ENCODE measurements at places on chromosomes 12 and 14. TPM values are rescaled to one million over a fixed set of nuclear protein-coding genes. Genes with fewer than 3 reads are reported as not detected.

Gene SIX4
- 2.3 TPM for polyA plus RNA-seq

DNA sequence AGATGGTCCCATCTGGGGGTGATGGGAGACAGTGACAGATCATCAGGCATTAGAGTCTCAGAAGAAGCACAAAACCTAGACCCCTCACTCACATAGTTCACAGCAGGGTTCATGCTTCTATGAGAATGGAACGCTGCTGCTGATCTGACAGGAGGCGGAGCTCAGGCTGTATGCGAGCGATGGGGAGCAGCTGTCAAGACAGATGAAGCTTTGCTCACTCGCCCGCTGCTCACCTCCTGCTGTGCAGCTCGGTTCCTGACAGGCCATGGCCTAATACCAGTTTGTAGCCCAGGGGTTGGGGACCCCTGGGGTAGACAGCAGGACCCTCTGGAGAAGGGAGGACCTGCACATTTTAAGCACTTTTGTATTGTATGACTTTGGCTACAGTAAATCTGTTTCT lies 111.2 kb downstream of the LGMN start:
- H3K4me3 ChIP-seq, result no peak overlapping the region
- no peaks in the 10 kb centered on the region for H3K27me3 ChIP-seq
- DNase-seq, result no peak
- peaks cover 30% of the 10 kb centered on the region for H3K36me3 ChIP-seq
- no peak overlapping the region for H3K27ac ChIP-seq

DNA sequence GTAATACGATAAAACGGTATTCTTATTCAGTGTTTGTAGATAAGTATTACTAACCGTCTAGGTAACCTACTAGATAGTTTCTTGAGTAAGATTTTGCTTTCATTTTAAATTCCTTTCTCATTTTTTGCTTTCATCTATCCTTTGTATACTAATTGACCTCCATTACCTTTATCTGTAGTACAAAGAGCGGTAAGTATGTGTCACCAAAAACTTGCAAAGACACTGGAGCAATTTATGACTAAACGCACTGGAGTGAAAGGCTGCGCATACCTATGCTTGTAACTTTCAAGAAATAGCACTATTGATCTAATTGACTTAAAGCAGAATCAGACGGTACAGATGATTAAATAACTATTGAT lies 1.7 kb downstream of the ARHGAP5 start:
- DNase-seq, result no peak
- peaks cover 5% of the 10 kb centered on the region for H3K4me1 ChIP-seq
- no peak overlapping the region for H3K27ac ChIP-seq
- H3K36me3 ChIP-seq, result no peaks in the 10 kb centered on the region

GRCh38 chr12:61161961-61162360 lies 1098.2 kb upstream of the USP15 start:
- no peak for DNase-seq
- no peak overlapping the region for H3K27ac ChIP-seq
- no peak overlapping the region for H3K4me3 ChIP-seq
- no peaks in the 10 kb centered on the region for H3K36me3 ChIP-seq

GRCh38 chr12:62839869-62840660 lies 94.9 kb downstream of the PPM1H start:
- DNase-seq, result no peak
- H3K27me3 ChIP-seq, result no peaks in the 10 kb centered on the region
- no peaks in the 10 kb centered on the region for H3K4me1 ChIP-seq
- no peak overlapping the region for H3K27ac ChIP-seq
- no peak overlapping the region for H3K4me3 ChIP-seq

Gene NR4A1
- 106 TPM for polyA plus RNA-seq

DNA sequence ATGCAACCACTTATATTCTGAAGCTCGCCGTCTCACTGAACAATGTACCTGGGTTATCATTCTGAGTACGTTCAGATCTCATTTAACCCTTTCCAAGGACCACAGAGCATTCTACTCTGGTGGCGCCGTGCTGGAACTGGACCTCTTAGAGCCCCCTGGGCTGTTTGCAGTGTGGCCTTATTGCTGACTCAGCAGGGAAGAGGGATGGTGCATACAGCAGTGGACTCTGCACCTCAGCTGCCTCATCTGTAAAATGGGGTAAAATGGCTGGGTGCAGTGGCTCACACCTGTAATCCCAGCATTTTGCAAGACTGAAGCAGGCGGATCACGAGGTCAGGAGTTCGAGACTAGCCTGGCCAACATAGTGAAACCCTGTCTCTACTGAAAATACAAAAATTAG lies 2.9 kb downstream of the ALDH2 start:
- peaks cover 25% of the 10 kb centered on the region for H3K27me3 ChIP-seq
- no peaks in the 10 kb centered on the region for H3K36me3 ChIP-seq
- no peak overlapping the region for H3K4me3 ChIP-seq
- no peak overlapping the region for H3K27ac ChIP-seq

Gene SLC35F4
- not detected for polyA plus RNA-seq

Gene SLC39A5
- polyA plus RNA-seq, result 0.30 TPM

DNA sequence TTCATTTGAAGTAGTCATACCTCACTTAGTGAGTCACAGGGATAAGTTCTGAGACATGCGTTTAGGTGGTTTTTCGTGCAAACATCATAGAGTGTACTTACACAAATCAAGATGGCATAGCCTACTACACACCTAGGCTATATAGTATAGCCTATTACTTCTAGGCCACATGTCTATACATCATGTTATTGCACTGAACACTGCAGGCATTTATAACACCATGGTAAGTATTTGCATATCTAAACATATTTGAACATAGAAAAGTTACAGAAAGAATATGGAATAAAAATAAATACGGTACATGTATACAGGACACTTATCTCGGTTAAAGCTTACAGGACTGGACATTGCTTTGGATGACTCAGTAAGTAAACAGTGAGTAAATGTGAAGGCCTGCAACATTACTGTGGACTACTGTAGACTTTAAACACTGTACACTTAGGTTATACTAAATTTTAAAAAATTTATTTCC lies 670.6 kb downstream of the SLC16A7 start:
- no peaks in the 10 kb centered on the region for H3K4me1 ChIP-seq
- no peaks in the 10 kb centered on the region for H3K36me3 ChIP-seq
- H3K27ac ChIP-seq, result no peak overlapping the region
- no peak overlapping the region for H3K4me3 ChIP-seq
- DNase-seq, result no peak
- H3K27me3 ChIP-seq, result no peaks in the 10 kb centered on the region

DNA sequence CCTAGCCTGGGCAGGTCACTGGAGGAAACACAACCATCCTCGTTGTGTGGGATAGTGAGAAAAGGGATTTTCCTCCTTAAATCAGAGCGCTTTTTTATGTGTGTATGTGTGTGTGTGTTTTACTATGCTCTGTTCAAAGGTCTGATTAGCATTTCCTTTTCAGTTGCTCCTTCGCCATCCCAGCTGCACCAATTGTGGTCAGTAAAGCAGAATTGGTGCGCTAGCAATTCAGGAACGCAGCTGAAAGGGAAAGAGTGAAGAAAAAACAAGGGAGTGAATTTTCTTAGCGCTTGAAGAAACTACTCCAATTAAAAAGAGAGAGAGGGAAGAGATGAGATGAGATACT lies 173.3 kb upstream of the PARP11 start:
- no peak overlapping the region for H3K27ac ChIP-seq
- no peaks in the 10 kb centered on the region for H3K36me3 ChIP-seq
- no peak overlapping the region for H3K4me3 ChIP-seq
- H3K4me1 ChIP-seq, result no peaks in the 10 kb centered on the region
- no peak for DNase-seq

Gene MUCL1
- polyA plus RNA-seq, result 19.2 TPM

Gene PHETA1
- 4.4 TPM for polyA plus RNA-seq

DNA sequence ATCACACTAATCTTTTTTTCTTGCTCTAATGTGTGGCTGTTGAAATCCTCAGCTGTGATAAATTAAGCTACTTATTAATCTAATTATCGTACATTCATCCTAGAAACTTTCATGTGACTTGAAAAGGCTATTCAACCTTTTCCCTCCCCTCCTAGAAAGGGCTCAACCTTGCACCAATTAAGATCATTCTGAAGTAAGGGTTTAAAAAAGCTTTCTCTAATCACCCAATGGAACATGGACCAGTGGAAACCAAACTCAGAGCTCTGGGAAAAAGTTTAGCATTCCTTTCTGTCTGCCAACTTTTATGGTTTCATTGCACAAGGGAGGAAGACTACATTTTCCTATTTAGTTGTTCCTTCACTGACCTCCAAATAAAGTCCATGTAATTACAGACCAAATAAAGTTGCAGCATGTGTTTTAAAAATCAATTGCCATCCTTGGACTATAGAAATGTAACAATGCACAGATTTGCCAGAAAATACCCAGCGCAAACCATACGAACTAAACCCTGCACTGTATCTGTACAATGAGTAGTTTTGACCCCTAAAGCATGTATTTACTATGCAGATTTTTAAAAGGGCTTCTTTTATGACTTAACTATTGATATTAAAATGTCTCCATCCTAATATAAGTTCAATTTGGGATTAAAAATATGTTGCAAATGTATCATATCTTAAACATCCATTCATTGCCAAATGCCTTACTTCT lies 142.6 kb upstream of the OTX2 start:
- H3K36me3 ChIP-seq, result no peaks in the 10 kb centered on the region
- H3K27me3 ChIP-seq, result no peaks in the 10 kb centered on the region
- DNase-seq, result no peak
- H3K4me1 ChIP-seq, result no peaks in the 10 kb centered on the region

- no peak for DNase-seq
- H3K4me1 ChIP-seq, result no peaks in the 10 kb centered on the region
Measured at GRCh38 chr14:103704708-103705107, 10.5 kb downstream of the XRCC3 start.

Gene MAP1LC3B2
- polyA plus RNA-seq, result 6.5 TPM

- no peaks in the 10 kb centered on the region for H3K4me1 ChIP-seq
- no peak overlapping the region for H3K27ac ChIP-seq
- DNase-seq, result no peak
Measured at GRCh38 chr14:105336477-105337287, 22.1 kb downstream of the PACS2 start.

- no peak overlapping the region for H3K27ac ChIP-seq
- H3K36me3 ChIP-seq, result no peaks in the 10 kb centered on the region
- no peak for DNase-seq
- H3K4me1 ChIP-seq, result no peaks in the 10 kb centered on the region
- no peak overlapping the region for H3K4me3 ChIP-seq
Measured at GRCh38 chr12:102955926-102956737, 1.3 kb upstream of the ASCL1 start.

GRCh38 chr14:102508774-102509745 lies 516 bp downstream of the ANKRD9 start:
- H3K27ac ChIP-seq, result no peak overlapping the region
- peaks cover 13% of the 10 kb centered on the region for H3K4me1 ChIP-seq
- peaks cover 6% of the 10 kb centered on the region for H3K27me3 ChIP-seq

DNA sequence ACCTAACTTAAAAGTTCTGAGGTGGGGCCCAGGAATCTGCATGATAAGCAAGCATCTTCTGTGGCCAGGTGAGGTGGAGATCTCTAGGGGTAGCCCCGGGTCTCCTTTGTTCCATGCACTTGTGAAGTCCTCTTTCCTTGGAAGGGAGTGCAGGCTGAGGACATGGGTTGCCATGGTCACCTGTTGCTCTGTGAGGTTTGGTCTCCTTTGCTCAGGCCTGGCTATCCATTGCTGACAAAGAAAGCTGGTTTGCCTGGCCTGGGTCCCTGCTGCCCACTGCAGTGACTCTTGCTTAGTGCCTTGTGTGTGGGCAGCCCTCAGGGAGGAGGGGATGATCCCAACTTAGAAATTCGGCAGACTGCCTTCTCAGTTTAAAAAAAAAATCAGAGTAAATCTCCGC lies 11.1 kb downstream of the NRXN3 start:
- DNase-seq, result no peak
- H3K4me3 ChIP-seq, result no peak overlapping the region
- H3K4me1 ChIP-seq, result no peaks in the 10 kb centered on the region
- H3K27ac ChIP-seq, result no peak overlapping the region
- H3K27me3 ChIP-seq, result no peaks in the 10 kb centered on the region
- H3K36me3 ChIP-seq, result no peaks in the 10 kb centered on the region

DNA sequence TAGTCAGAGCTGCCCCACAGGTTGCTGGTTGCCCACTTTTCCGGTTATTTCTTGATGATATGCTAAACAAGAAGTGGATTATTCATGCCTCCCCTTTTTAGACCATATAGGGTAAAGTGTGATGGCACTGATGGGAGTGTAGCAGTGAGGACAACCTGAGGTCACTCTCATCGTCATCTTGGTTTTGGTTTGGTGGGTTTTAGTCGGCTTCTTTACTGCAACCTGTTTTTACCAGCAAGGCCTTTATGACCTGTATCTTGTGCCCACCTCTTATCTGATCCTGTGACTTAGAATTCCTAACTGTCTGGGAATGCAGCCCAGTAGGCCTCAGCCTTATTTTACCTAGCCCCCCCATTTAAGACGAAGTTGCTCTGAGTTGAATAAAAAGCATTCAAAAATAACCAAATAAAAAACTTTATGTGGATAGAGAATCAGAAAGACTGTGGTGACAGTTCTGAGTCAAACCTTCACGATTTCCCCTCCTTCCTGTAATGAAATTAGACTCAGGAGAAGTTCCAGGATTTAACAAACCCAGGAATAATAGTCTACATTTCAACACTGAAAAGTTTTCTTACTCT lies 144.2 kb downstream of the PAWR start:
- no peak overlapping the region for H3K27ac ChIP-seq
- H3K4me1 ChIP-seq, result no peaks in the 10 kb centered on the region
- no peak for DNase-seq
- H3K36me3 ChIP-seq, result no peaks in the 10 kb centered on the region
- no peak overlapping the region for H3K4me3 ChIP-seq

GRCh38 chr14:94157197-94157596 lies 16.9 kb upstream of the PPP4R4 start:
- no peaks in the 10 kb centered on the region for H3K36me3 ChIP-seq
- DNase-seq, result no peak

DNA sequence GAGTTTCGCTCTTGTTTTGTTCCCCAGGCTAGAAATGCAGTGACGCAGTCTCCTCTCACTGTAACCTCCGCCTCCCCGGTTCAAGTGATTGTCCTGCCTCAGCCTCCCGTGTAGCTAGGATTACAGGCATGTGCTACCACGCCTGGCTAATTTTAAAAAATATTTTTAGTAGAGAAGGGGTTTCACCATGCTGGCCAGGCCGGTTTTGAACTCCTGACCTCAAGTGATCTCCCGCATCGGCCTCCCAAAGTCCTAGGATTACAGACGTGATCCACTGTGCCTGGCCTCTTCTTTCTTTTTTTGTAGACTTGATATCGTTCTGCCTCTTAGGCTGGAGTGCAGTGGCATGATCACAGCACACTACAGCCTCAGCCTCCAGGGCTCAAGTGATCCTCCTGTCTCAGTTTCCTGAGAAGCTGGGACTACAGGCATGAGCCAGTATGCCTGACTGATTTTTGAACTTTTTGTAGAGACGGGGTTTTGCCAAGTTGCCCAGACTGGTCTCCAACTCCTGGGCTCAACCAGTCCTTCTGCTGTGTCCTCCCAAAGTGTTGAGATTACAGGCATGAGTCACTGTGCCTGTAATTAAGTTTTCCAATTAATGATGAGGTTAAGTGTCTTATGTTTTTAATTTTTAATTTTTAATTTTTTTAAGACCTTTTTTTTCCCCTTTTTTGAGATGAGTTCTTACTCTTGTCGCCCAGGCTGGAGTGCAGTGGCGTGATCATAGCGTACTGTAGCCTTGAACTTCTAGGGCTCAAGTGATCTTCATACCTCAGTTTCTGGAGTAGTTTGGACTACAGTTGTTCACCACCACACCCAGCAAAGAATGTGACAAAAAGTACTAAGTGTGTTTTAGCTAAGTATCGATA lies 10.2 kb downstream of the RCOR1 start:
- peaks cover 4% of the 10 kb centered on the region for H3K36me3 ChIP-seq
- H3K4me1 ChIP-seq, result peaks cover 2% of the 10 kb centered on the region
- H3K27ac ChIP-seq, result no peak overlapping the region
- no peak for DNase-seq

Measured in thymus (tissue), 14 donors.